ENCODE measurements at places on chromosomes 1 and 21.

DNA sequence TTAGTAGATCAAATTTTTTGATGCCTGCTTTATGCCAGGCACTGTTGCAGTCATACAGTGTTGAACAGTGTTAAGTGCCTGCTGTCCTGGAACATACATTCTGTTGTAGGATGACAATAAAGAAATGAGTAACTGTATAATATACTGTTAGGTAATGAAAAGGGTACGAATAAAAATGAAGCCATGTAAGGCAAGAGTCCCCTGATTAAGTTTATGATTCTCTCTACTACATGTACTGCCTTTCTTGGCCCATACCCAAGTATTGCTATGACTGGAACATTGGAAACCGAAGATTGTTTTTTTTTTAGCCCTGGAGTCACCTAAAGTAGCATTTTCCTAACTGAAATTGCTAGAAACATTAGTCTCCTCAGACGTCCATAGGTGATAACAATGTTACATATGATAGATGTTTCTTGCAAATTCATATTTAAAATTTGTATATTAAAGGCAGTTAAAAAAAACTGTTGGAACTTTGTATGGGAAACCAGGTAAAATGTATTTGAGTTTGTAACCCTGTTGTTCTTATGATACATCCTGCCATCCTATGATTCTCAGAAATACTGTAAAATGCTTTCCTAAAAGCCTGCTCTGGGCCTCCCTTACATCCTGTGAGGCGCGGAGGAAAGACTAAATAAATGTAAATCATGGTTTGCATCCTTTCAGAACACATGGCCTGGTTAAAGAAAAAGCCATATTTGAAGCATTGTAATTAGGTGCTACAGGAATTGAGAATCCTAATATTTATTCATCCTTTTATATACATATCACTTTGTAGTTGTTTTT lies 5.8 kb downstream of the ATP5PB start:
- DNase-seq, result no peak

GRCh38 chr1:237583756-237584155 lies 307.0 kb downstream of the ZP4 start:
- no peak for DNase-seq

- DNase-seq, result no peak
Measured at GRCh38 chr1:225026701-225027100, 97.2 kb downstream of the DNAH14 start.

DNA sequence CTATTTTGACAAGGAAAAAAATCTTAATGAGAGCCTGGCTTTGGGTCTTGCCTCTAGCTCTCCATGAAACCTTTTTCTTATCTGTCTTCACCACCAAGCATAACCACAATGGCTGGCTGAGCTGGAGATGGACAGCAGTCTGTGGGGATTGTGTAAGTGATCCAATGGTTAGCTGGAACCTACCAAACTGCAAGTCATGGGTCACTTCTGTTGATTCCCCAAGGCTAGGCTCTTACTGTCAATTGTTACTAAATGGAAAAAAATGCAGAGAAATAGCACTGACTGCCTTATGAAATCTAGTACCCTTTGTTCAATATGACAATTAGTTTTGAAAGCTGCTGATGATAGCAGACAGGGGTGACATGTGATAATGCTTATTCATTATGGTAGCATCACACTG lies 359.0 kb downstream of the ST6GALNAC3 start:
- no peak for DNase-seq

GRCh38 chr1:223242382-223242955 lies 99.4 kb upstream of the TLR5 start:
- no peak for DNase-seq

DNA sequence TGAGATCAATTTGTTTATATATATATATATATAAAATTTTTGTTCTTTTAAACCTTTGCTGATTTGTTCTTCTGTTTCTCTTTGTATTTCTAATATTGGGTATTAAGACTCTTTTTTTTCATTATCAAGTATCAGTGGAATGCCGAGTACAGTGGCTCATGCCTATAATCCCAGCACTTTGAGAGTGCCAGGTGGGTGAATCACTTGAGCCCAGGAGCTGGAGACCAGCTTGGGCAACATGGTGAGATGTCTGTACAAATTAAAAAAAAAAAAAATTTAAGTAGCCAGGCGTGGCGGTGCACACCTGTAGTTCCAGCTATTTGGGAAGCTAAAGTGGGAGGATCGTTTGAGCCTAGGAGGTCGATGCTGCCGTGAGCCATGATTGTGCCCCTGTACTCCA lies 67.1 kb downstream of the MAST2 start:
- no peak for DNase-seq

DNA sequence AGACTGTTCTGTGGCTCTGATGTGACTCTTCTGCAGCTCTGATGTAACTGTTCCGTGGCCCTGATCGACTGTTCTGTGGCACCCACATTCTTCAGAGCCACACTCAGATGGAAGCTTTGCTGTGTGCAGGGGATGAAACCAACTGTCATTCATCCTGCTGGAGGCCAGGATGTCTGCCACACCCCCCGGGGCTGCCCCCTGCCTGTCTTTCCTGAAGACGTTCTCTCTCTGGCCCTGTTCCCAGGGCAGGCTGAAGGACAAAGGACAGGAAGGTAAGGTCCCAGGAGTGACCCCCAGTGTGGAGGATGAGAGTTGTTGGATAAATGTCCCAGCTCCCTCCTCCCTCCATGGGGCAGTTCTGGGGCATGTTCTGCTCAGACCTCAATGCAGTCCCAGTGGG lies 29.4 kb upstream of the UMODL1 start:
- no peak for DNase-seq

- no peak for DNase-seq
Measured at GRCh38 chr1:38153066-38153777, 106.6 kb upstream of the POU3F1 start.

- no peak for DNase-seq
Measured at GRCh38 chr1:207841901-207842300, 69.0 kb downstream of the CD34 start.

GRCh38 chr1:166119471-166119965 lies 47.3 kb downstream of the FAM78B start:
- no peak for DNase-seq

DNA sequence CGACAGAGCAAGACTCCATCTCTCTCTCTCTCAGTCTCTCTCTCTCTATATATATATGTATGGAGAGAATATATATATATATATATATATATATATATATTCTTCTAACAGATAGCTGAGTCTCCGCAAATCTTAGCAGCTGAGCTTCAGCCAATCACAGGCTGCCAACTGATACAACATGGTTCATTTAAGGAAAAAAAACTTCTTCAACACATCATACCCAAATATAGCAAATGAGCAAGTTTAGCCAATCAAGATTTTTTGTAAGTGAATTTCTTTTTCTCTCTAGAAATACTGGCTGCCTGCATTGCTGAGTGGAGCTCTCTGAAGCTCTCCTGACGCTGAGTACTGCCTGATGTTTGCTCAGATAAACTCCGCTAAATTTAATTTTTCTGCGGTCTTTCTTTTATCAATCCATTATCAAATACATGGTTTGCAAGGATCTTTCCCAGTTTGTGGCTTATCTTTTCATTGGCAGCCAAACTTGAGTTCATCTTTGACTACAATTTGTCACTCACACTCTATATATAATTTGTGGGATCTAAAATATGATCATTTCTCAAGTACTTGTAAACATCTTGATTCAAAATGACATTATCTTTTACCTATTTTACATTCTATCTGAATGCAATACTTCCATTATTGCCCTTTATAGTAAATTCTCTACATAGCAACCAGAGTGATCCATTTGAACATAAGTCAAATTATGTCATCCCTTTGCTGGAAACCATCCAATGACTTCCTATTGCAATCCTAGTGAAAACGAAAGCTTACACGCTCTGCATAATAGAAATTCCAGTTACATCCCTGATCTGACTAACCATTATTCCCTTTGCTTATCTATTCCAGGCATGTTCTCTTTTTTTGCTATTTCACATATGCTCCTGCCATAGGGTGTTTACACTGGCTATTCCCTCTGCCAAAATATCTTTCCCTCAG lies 2131.7 kb downstream of the MRPL39 start:
- DNase-seq, result no peak

DNA sequence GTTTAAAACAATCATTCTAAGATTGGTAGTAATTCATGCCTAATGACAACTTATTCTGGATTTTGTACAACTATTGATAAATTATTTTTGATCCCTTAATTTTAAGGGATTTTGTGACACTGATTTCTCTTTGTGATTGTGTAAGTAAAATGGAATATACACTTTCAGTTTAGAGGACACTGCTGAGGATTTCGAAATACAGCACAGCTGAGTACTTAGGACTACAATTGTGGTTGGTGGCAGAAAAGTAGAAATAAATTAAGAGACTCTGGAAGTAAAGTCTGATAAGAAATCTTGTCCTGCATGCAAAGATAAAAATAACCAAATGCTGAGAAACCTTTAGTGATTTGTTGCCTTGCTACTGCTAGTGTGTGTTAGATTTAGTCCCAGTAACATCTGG lies 40.0 kb downstream of the TYW3 start:
- no peak for DNase-seq

GRCh38 chr1:214983126-214983869 lies 99.2 kb upstream of the KCNK2 start:
- no peak for DNase-seq

DNA sequence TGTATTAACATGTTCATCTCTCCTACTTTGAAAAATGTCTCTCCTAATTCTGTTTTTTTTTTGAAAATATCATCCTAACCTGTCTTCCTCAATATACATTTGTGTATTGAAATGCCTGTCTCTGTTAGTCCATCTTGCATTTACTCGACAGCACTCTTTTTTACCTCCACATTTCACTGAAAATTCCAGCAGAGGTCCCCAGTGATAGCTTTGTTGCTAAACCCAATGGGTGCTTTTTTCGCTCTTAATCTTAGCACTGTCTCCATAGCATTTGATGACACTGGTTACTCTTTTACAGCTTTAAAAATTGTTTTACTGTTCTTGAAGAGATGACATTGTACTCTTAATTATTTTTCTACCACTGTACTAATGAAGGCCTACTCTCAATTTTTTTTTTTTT lies 10.8 kb downstream of the OSBPL9 start:
- no peak for DNase-seq

- DNase-seq, result no peak
Measured at GRCh38 chr1:209561532-209561931, 22.0 kb upstream of the CAMK1G start.

DNA sequence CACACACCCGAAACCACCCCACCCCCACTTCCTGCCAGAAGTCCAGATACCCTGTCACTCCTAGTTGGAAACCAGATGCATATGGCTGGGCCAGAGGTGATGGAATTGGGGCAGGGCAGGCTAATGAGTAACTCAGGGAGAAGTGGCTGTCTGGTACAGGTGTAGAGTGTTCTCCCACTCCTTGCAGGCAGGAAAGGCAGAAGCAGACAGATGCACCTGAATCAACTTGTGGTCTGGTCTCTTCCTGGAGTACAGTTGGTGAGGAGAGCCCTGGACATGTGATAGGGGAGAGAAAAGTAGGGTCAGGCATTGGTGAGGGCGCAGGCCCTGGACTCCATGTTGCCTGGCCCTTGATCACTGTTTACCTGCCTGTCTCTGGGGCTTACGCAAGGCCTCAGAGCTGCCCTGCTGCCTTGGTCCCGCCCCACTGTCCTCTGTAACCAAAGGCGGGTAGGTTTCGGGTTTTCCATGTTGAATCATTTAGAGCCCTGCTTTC lies 2.5 kb downstream of the CGN start:
- no peak for DNase-seq

GRCh38 chr1:71296551-71297134 lies 215.8 kb upstream of the ZRANB2 start:
- DNase-seq, result no peak

DNA sequence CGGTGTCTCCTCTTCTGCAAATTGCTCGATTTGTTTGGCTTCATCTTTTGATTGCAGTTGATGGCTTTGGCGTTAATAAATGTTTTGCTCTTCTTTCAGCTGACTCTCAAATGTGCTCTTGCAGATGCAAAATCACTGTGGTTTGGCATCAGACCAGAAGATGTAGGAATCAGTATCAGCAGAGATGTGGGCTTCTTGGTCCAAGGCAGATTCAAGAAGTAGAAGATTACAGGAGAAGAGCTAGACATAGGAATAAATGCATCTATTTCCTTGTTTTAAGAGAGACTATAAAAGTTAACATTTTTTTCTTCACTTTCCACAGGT lies 59.8 kb upstream of the BACH1 start:
- DNase-seq, result no peak

All from renal pelvis (tissue), 12 donors.